ENCODE measurements at places on chromosomes 7 and 10.

- DNase-seq = no peak
Measured at GRCh38 chr7:2037301-2037807, 195.4 kb downstream of the MAD1L1 start.

DNA sequence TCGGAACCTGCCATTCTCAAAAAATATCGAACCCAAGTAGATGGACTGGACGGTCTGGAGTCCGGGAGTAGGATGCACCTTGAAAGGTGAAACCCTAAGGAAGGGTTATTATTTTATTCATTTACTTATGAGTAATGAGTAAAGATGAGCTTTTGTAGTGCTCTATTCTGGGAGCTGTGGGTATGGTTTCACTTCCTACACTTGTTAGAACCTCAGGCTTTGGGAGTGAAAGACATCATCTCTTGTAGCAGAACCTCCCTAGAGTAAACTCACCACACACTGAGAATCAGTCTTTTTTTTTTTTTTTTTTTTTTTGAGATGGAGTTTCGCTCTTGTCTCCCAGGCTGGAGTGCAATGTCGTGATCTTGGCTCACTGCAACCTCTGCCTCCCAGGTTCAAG is 389.4 kb upstream of the AUTS2 start:
- DNase-seq = no peak

GRCh38 chr10:102919992-102920739 is 2.1 kb downstream of the CNNM2 start:
- no peak for DNase-seq

DNA sequence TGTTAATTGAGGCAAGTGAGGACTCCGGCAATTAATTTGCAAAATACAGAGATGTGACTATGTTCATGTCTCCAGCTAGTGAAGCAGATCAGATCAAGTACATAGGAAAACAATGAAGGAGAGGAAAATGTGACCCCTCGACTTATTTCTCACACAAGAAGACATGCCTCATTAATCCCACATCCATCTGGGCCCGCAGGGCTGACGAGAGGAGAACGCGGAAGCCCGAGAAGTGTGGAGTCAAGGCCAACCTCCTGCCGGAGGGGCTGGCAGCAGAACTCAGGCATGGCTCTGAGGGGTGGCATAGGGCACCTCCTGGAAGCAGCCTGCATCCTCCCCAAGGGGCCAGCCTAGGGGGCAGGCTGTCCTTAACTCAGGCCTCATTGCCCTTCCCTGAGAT is 54.4 kb downstream of the ZNF503 start:
- DNase-seq = no peak
